ENCODE measurements at places on chromosomes 12 and 14.

DNA sequence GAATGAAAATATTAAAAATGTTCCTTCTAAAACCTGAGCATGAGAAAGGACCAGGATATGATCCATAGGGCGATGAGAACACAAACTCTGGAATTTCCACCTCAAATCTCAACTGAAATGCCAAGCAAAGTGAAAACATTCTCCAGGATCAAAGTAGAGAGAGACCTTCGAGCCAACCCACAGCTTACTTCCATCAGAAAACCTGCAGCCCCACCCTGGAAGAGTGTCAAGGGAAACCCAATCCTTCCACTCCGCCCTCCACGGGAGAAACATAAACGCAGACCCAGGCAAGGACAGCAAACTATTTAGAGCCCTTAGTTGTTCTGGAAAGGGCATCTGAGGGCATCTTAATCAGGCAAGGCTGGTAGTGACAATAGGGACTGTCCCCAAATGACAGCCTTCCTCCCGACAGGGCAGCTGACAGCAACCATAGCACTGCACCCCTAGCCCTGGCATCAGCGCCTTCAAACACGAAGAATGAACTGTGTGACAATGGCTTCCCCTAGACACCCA lies 21.8 kb downstream of the SLC15A4 start:
- no peak for DNase-seq

DNA sequence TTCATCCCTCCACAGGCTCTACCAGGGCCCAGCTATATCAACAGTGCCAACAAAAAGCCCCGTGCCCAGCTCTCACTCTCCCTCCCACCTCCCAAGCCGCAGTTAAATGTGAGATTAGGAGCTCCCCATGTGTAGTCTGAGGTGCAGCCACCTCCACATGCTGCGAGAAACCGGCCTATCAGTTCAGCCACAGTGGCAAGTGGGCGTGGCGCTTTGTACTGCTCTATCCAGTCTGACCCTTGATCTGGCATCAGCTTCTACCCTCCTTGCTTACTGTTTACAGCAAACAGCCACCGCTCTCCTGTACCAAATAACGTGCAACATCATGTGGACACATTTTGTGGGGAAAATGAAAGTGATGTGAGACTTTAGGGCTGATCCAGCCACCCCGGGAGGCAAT lies 1.7 kb downstream of the PLEK2 start:
- DNase-seq, result peak; percentile 87

GRCh38 chr14:44607701-44608100 lies 100.6 kb upstream of the FSCB start:
- DNase-seq, result no peak

DNA sequence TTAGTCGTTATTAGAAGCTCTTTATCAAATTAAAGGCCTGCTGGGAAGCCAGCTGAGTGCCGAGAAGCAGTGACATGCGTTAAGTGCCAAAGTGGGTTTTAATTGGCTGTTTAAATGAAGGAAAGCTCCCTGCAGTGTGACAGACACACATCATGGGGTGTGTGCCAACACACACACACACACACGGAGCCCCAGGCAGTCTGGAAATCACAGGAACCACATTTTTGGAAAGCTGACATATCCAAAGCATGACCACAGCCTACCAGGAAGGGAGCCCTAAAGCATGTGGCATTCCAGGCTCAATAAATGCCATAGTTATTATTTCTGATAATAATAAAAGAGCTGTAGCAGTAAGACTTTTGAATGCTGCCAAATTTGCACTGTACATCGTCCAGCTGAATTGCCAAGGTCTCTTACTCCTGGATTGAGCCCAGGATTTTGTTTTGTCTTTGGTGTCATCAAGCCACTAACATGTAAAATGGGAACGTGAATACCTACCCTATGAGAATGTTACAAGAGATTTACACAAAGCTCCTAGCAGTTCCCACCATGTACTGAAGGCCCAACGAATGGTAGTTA lies 135.1 kb downstream of the TMEM30B start:
- DNase-seq, result no peak

- DNase-seq, result no peak
Measured at GRCh38 chr12:64128366-64128765, 93.7 kb downstream of the KICS2 start.

Measured in hematopoietic multipotent progenitor cell treated with erythropoietin and hydrocortisone succinate and interleukin-3 and kit ligand, for 15 days (in vitro differentiated cells).